ENCODE measurements at places on chromosomes 16 and 17.

DNA sequence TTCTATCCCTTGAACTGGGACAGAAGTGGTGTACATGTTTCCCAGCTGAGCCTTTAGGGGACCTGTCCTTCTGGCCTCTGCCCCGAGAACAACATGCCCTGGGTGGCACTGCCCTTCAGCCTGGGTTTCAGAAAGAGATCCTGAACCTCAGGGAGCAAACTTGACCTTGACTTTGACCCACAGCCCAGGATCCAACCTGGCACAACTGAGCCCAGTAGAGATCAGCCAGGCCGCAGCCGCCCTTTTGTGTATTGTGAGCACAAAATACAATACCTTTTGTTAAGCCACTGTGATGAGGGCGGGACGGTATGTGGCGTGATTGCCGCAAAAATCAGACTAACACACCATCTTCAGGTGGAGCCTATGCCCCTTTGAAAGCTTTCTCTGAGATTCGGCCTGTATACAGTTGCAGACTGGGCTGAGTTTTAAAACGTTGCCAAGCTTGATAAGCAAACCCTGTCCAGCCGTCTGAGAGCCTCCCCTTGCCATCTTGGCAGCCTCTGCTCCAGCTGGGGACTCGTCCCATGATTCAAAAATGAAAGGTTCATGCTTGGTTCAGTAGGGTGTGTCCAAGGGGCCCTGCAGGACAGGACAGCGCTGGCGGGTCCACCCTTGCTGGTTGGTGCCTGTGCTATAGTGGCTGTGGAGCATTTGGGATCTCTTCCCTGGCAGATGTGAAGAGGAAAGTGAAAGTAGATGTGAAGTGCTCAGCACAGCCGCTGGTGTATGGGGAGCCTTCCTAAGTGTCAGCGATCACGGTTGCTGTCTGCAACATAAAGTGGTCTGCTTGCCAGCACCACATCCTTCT is 40.3 kb downstream of the FOXL1 start:
- DNase-seq = no peak

DNA sequence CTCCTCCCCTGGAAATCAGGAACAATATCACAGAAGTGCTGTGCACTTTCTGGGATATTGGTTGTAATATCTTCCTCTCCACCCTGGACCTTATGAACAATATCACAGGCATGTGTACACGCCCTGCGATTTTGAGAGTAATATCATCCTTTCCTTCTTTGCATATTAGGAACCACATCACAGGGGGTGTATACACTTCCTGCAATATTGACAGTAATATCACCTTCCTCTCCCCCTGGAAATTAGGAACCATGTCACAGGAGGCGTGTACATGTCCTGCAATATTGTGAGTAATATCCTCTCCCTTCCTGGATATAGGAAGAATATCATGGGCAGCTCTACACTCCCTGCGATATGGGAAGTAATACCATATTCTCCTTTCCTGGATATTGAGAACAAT is 14.2 kb upstream of the TEKT5 start:
- DNase-seq = no peak

- DNase-seq = no peak
These were observed 11.0 kb downstream of the P3H4 start for GRCh38 chr17:41800601-41801373.

GRCh38 chr16:52497067-52497816 is 49.7 kb downstream of the TOX3 start:
- DNase-seq = no peak

DNA sequence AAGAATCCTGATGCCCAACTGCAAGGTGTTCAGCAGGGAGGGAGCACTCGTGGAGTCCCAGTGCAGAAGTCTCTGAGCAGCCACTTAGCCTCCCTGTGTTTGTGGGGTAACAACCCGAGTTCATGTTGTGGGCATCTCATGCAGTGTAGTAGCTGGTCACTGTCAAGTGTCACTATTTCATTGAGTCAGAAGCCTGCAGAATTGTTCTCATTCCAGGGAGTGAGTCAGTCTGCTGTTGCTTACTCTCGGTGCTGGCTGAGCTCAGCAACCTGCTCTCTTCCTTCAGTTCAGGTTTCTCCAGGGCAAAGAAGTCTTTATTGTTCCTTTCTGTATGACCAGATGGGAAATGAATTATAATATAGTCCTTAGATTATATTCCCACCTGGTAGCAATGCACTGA is 24.1 kb downstream of the HMOX2 start:
- no peak for DNase-seq

- DNase-seq = no peak
These were observed 1.2 kb upstream of the AKAP10 start for GRCh38 chr17:19978805-19979211.

- DNase-seq = no peak
These were observed 927 bp upstream of the ENGASE start for GRCh38 chr17:79073706-79074088.

- DNase-seq = no peak
These were observed 45.5 kb downstream of the CYTH1 start for GRCh38 chr17:78736526-78737079.

- no peak for DNase-seq
These were observed 38.6 kb upstream of the TENT4B start for GRCh38 chr16:50114357-50115129.

Data from GM18507 (cell line).